ENCODE measurements at places on chromosomes 6 and 20.

DNA sequence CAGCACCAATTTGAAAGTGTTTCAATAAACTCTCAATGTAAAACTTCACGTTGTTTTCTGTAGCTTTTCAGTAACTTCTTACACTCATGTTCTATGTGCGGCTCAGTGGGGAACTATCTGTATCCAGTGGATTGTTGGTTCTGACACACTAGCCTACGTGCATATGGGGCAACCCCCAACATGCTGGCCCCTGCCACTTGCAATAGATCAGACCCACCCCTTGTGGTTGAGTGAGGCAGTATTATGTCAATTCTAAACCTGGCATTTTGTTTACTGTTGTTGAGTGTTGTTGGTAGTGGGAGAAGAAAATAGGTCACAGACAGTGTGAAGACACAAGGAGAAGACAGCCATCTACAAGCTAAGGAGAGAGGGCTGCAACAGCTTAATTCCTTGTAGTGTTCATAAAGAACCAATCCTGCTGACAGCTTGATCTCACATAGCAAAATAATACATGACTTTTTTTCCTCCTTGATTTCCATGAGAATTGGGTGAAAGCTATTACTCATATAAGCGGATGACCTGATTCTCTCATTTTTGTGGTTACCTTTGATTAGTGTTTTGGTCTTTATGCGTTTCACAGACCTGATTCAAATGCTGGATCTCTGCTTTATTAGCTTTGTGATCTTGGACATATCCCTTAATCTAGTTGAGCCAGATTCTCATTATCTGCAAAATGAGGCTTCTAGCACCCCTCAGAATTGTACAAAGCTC lies 320.4 kb downstream of the LAMA2 start:
- no peak for DNase-seq

DNA sequence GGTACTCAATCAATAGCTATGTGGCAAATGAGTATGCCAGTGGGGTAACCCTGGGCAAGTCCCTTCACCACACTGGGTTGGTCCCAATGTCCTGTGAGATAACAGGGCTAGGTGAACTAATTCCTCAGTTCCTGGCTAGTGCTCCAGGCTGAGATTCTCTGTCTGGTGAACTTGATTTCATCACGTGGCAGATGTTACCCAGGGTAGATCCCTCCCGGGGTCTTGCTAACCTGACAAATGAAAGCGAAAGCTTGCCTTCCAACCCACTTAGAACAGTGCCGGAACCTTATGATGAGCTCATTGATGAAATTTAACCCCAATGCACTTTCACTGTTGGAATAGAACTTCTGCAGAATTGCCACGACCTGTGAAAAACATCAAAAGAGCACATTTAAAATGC lies 6.6 kb upstream of the ANKRD60 start:
- DNase-seq: no peak

- peak; percentile 71 for DNase-seq
Measured at GRCh38 chr20:3716195-3716834, 3.9 kb upstream of the SIGLEC1 start.

GRCh38 chr6:57215260-57215659 lies 6.8 kb downstream of the RAB23 start:
- DNase-seq: no peak

DNA sequence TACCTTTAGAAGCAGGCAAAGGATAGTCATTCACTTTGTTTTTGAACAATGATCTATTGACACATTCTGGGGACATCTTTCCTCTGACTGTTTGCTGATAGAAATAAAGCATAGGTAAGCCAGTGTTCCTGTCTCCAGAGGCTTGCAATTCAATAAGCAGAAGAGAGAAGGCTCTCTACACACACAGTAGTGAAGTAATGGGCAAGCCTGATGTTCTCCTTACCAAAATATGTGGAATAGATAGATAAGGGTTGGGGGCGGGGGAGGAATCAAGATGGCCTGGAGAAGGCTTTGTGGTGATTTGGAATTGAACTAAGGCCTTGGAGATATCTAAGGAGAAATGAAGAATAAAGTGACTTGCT lies 27.3 kb downstream of the PAQR8 start:
- no peak for DNase-seq

DNA sequence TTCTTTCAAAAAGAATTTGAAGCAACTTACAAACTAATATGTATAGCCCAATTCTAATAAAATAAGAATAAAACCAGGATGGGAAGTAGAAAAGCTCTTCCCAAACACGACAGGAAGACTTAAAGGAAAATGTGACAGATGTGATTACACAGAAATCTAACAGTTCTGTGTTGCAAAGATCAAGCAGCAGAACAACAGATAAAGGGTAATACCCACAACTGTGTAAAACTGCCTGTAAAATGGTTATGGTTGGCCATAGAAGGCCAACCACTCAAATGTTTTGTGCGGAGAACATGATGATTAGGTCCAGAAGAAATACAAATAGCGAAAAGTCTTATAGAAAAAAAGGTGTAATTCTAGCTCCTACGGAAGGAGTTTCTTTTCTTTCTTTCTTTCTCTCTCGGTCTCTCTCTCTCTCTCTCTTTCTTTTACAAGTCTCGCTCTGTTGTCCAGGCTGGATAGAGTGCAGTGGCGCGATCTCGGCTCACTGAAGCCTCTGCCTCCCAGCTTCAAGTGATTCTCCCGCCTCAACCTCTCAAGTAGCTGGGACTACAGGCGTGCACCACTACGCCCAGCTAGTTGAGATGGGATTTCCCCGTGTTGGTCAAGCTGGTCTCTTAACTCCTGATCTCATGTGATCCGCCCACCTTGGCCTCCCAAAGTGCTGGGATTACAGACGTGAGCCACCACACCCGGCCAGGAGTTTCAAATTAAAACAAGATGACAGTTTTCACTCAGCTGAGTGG lies 128.5 kb downstream of the QRSL1 start:
- peak; percentile 9 for DNase-seq

- no peak for DNase-seq
Measured at GRCh38 chr20:22880277-22880676, 154.8 kb upstream of the SSTR4 start.

Data from GM12865 (cell line).